ENCODE measurements at places on chromosomes 4 and X.

GRCh38 chr4:145176641-145177432 is 3.6 kb downstream of the OTUD4 start:
- no peak for DNase-seq

GRCh38 chr4:7705062-7705461 is 234.6 kb downstream of the AFAP1 start:
- no peak for DNase-seq

DNA sequence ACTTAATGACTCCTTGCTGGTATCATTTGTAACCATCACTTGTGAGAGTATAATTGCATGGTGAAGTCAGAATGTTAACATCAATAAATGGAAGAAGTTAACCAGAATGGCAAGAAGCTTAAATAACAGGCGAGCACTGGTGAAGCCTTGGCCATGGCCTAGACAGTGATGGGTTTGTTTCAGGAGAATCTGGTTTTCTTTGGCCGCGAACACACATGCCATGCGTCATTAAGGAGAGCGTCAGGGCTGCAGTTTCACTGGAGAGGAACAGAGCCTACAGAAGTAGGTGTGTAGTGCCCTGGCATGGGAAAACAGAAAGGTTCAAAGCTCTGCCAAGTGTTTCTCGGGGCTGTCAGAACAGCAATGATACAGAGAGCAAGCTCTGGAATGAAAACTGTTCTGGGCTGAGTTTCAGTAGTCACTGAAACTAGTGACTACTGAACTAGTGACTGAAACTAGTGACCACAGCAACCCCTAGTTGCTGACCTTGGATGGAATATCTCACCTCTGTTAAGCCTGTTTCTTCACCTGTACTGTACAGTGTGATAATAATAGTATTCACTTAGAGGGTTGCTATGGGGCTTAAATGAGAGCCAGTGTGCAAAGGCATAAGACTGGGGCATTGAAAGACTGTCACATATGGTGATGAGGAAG is 93.8 kb downstream of the C4orf51 start:
- no peak for DNase-seq

- DNase-seq, result no peak
These were observed 54.6 kb downstream of the ARAP2 start for GRCh38 chr4:36189511-36190226.

DNA sequence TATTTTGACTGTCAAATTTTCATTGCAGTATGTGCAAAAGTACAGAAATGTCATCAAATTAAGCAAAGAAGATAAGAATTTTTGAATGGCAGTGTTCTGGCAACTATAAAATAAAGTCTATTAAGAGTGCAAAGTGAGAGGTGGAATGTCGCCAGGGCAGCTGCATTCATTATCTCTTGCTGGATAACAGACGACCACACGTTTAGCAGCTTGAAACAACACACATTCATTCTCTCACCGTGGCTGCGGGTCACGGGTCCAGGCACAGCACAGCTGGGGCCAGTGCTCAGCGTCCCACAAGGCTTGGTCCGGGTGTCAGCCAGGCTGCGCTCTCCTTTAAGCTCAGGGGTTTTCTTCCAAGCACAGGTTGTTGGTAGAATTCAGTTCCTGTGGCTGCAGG is 113.9 kb downstream of the GPR143 start:
- DNase-seq, result no peak

Measured in NCI-H460 (cell line).